CD4-positive, alpha-beta T cell (primary cell): ENCODE measurements at places on chromosomes 1 and 21.

- DNase-seq: peak; percentile 45
Observed at GRCh38 chr1:150072959-150073358, 5.4 kb downstream of the VPS45 start.

- DNase-seq: peak; percentile 56
Observed at GRCh38 chr1:231612393-231613089, 14.0 kb upstream of the DISC1 start.

DNA sequence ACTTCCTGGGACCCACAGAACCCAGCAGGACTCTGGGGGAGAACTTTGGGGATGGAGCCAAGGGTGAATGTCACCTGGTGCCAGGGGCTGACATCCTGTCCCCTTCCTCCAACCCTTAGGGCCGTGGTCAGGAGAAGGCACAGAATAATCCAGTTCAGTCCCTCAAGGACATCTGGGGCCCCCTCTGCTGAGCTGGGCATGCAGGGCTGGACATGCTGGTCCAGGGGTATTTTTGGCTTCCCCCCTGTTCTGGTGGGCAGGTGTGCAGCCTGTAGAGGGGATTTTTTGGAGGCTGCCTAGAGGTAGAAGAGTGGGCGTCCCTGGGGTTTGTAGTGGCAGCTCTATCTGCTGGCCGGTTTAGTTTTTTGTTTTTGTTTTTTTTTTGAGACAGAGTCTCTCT is 3.4 kb upstream of the CROCC start:
- DNase-seq: no peak

GRCh38 chr1:41660570-41661427 is 176.3 kb upstream of the EDN2 start:
- no peak for DNase-seq

DNA sequence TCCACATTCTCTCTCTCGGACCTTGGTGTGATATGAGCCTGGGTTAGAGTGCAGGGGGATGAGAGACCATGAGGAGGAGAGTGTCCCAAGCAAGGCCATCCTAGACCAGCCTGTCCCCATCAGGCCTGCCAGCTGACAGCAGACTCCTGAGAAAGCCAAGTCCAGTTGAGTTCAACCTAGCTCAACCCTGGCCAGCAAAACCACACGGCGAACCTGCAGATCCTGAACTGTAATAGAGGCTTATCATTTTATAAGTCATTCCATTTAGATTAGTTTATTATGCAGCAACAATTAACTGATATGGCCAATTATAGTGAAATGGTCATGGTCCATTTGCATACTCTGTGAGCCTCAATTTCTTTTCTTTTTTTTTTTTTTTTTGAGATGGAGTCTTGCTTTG is 36.4 kb upstream of the ARHGEF10L start:
- no peak for DNase-seq

DNA sequence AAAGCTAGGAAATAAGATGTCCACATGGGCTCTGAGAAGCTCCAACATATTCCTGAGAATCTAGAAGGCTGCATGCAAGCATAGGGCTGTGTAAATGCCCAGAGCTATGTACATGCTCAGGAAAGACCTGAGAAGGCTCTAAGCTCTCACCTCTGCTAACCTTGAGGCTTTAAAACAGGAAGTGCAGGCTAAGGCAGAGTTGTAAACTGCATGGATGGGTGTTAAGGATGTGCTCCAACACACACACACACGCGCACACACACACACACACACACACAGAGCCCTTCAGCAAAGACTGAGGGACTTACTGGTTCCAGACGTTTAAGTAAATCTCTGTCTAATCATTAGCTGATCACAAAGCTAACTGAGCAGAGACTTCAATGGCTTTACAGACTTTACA is 162.9 kb downstream of the TRABD2B start:
- no peak for DNase-seq

DNA sequence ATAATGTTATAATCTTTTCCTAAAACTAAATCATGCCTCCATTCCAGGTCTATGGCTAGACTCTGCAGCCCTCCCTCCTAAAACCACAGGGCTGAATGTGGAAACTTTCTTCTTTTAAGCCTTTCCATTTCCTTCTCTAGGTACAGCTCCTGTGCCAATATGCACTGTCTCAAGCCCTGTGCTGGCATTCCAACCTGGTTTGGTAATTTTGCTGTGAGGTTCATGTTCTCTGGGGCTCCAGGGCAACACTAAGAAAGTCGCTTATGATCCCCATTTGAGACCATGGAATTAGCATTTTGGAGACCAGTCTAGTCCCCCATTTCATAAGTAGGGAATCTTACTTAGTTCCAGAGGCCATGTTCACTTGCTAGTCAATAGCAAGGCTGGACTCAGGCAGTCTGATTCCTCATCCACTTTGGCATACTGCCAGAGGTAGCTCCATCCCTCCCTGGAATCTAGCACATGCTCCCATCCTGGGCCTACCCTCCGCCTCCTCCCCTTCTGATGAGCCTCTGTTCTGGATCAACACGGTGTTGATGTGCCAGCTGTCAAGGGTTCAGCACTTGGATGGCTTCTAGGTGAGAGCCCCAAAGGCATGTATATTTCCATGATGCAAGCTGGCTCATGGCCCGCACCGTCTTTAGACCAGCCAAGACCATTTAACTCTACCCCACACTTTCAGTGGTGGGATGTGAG is 36.5 kb downstream of the ZMYND12 start:
- no peak for DNase-seq

DNA sequence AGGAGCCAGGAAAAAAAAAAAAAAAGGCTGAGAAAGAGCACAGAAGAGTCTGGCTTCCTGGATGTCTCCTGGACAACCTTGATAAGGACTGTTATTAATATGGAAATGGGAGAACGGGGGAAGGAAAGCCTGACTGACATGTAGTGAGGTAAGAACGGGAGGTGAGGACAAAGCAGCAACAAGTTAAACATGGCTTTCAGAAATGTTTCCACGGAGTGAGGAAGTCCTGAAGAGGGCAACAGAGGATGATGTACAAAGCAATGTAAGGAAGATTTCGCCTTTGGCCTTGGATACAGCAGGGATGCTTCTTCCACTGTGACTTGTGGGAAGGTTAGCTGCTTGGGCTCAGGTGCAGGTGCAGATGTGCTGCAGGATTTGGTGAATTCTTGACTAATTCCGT is 11.9 kb upstream of the NIBAN1 start:
- DNase-seq: no peak

DNA sequence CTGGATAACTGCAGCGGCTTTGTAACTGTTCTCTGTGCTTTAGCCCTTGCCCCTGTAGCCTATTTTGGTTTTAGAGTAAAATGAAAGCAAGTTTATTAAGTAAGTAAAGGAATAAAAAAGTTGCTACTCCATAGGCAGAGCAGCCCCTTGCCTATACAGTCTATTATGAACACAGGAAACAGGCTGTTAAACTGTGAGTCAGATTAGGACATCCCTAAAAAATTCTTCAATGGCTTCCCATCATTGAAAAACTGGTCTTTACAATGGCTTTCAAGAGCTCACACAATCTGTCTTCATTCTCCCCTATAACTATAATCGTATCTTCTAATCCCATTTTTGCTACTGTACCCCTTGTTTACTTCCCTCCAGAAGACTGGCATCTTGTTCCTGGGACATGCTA is 43.0 kb downstream of the ATG4C start:
- DNase-seq: no peak

DNA sequence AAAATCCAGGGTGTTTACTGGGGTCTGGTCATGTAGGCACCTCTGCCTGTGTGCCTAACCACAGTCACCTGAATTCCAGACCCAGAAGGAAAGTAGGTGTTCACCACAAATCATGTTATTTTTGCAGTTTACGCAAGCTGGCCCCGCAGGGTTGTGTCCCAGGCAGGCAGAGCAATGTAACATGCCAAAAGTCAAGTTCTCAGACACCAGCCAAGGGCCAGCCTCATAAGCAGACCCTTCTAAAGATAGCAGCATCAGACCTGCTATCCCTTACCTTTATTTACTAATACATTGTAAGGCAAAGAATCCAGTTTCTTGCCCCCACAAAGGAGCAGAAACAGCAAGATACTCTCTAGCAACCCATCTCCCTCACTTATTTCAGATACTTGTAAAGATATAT is 83.0 kb downstream of the GPR161 start:
- no peak for DNase-seq

GRCh38 chr1:39689214-39689613 is 2.0 kb downstream of the HPCAL4 start:
- DNase-seq: no peak

DNA sequence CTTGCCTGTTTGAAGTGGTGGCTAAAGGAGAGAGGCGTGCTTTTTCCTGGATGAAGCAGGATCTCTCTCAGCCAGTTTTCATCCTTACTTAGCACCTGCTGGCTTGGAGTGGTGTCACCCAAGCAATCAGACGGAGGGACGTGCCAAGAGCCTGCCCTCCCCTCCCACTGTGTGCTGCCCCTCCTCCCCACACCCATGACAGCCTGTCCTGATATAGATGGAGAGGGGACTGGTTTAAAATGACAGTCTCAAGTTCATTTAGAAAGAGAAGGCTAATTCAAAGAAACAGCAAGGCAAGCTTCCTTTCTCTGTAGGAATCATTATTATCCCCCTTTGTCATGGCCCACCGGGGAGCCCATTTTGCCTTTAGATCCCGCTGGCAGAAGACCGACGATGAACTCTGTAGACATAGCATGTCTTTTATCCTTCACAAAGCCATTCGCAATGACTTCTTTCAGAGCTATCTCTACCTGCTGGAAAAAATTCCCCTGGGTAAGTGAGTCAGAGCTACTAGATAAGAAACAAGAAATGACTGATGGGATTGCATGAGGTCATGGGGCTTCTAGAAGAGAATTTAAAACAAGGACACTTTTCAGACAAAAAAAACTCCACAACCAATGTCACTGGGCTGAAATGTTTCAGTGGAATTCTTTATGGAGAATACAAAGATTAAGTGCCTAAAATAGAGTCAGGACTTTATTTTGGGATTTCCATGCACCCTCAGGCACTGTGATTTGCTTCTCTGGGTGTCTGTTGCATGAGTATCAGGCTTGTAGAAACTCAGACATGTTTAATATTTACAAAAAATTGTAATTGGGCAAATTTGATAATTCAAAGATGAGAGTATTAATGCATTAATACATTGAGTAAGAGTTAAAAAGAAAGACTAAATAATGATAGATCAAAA is at the start of gene NTMT2:
Gene NTMT2 (plus strand): TSS at position 190 of the 907 bp plus-strand sequence. CDS start 149 bp downstream, at position 339.
- DNase-seq: no peak

DNA sequence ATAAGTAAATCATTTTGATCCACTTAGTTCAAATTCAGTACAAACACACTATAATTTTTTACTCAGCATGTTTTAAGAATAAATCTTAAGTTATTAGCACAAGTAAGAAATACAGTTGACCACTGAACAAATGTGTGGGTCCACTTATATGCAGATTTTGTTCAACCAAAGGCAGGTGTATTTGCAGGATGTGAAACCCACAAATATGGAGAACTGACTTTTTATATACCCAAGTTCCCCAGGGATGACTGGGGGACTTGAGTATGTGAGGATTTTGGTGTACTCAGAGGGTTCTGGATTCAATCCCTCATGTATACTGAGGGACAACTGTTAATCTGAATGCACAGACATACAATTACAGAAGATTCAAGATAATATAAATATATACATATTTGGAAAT is 25.7 kb upstream of the ERICH3 start:
- DNase-seq: no peak

- no peak for DNase-seq
Observed at GRCh38 chr1:54566438-54567141, 18.6 kb downstream of the ACOT11 start.

DNA sequence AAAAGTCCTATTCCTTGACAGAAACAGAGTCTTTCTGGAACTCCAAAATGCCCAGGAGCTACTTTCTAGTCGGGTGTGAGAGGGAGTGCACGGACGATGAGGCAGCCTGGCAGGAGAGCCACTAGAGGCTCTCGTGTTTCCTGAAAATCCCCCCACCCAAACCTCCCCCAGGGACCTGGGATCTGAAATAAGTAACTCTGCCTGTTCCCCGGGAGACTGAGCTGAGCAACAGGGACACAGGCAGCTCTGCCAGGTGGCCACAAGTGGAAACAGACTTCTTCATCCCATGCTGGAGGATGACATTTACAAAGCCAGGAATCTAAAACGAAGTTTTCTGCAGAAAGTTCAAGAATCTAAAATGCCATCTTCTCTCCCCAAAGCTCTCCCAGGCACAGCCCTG is 77.1 kb downstream of the ITPKB start:
- DNase-seq: no peak

DNA sequence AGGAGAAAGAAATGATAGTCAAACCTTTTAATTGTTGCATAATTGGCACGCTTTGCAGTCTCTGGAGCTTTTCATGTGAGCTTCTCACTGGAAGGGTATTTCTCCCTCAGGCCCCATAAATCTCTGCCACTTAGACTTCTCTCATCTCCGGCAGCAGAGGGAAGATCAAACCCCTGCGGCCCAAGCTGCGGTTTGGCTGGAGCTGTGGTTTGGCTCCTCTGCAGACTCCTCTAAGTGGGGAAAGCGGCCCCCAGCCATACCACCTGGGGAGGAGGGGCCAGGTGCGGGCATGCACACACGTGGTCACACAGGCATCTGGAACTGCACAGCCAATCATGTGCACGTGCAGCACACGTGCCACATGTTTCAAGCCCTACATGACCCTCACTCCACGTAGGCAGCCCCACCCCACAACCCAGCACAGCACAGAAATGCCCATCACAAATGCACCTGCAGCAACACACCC is 58.3 kb downstream of the UBE2T start:
- DNase-seq: no peak

GRCh38 chr1:67733681-67734322 is 48.8 kb downstream of the GADD45A start:
- DNase-seq: no peak

GRCh38 chr1:84847253-84848250 is 45.5 kb downstream of the LPAR3 start:
- DNase-seq: no peak

DNA sequence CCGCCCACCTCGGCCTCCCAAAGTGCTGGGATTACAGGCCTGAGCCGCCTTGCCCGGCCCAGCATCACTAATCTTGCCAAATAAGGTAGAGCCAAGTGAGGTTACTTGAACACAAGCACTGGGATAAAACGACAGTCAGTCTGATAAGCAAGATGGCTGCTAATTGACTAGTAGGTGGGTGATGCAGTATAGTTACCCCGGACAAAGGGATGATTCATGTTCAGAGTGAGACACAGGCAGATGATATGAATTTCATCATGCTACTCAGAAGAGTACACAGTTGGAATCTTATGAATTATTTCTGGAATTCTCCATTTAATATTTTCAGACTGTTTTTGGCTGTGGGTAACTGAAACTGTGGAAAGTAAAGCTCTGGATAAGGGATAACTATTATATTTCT is 178.4 kb downstream of the USP25 start:
- no peak for DNase-seq
